GM23248 (cell line): ENCODE measurements at places on chromosomes 13 and 19. TPM values are rescaled to one million over a fixed set of nuclear protein-coding genes. Genes with fewer than 3 reads are reported as not detected.

DNA sequence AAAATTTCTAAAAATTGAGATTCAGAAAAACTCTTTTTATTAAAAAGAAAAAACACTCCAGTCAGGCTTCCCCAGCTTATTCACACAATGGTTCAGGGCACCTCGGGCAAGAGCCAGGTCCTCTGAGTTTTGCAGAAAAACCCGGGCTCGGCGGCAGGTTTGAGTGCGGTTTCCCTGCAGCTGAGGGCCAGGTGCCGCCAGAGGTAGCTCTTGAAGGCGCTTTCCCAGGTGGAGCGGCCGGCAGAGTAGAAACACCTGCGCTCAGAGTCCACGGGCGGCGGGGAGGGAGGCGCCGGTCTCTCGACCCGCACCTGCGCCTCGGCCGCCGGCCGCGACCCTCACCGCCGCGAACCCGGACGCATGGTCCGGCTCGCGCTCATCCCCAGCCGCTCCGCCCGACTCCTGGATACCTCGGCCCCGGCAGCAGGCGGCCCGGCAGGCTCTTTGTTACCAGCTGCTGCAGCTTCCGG is 444 bp downstream of the PROSER1 start:
- DNase-seq = peak; percentile 57

GRCh38 chr13:91574766-91575165 is 176.3 kb downstream of the GPC5 start:
- DNase-seq = peak; percentile 1

DNA sequence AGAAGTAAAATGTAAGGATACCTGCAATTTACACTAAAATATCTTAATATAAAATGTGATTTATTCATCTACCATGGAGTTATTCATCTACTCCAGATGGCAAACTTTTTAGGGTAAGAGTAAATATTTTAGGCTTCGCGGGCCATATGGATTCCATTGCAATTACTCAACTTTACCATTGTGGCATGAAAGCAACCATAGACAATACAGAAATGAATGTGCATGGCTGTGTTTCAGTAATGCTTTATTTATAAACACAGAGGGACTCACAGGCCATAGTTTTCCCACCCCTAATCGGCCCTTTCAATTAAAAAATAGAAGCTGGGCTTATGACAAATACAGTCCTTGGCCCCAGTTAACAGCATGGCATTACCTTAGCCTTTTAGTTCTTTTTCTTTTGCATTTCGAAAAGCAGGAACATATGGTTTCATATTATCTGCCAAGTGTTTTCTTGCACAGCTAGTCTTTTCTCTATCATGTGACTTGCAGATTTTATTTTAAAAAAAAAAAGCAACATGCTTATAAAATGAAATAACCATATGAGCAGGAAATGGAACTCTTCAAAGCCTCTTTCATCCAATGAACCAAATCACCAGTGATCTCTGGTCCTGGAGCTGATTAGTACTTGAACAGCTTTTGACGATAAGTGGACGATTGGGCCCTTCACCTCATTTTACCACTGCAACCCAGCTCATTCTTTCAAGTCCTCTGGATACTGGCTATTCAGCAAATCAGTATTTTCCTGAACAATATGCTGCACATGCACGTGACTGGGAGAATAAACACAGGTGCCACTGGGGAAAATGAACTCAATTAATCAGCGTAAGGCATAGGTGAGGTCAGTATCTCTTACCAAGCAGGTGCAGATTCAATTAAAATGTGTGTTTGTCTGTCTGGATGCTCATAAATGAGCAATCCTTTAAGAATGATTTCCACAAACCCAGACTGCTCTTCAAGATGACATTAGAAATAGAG is 63.9 kb downstream of the LHFPL6 start:
- peak; percentile 36 for DNase-seq

GRCh38 chr19:13597640-13598039 is 91.4 kb upstream of the CACNA1A start:
- DNase-seq = peak; percentile 85

- peak; percentile 62 for DNase-seq
These were observed 40.8 kb downstream of the SERPINE3 start for GRCh38 chr13:51380269-51380668.

- DNase-seq = no peak
These were observed 10.2 kb upstream of the FUT2 start for GRCh38 chr19:48685583-48685982.

DNA sequence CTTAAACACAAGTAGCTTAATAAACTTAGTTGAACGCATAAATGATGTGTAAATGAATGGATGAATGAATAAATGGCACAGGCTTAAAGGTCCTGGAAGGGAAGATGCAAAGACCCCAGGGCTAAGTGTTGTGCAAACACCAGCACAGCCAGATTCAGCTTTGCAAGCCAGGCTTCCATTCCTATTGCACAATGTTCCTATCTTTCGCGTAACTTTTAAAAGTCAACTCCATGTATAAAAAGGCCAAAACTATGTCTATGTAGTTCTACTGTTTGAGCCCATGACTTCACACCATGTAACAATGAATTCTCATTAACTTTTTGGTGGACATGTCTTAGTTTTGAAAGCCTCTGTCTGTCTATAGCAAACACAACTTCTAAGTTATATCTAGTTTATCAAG is 226.0 kb downstream of the NALCN start:
- no peak for DNase-seq

DNA sequence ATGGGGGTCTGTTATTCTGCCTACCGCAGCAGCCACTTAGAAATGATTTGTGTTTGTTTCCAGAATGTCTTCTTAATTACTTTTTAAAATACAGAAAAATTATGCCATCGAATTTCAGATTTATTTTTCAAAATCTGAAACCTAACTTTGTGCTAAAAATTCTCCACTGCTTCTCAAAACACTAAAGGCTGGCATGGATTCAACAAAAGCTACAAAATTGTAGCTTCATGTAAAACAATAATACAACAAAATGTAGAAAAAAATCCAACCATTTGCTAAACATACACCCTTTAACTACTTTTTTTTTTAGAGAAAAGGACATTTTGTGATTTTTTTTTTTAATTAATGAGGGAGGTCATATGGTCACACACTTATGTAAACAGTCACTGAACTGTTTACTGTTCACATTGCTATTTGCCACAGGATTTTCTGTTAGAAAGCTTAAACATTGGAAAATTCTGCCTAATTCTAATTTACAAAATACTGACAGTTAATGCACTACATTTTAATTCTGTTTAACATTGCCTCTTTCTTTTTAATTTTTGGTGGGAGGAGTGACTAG is 606.6 kb downstream of the DCT start:
- no peak for DNase-seq

- peak; percentile 73 for DNase-seq
These were observed 24.2 kb downstream of the RANBP3 start for GRCh38 chr19:5953680-5954213.

GRCh38 chr19:8210421-8211101 is 1.4 kb downstream of the CERS4 start:
- DNase-seq = no peak

GRCh38 chr13:89486065-89486464 is 1814.9 kb downstream of the SLITRK5 start:
- no peak for DNase-seq

DNA sequence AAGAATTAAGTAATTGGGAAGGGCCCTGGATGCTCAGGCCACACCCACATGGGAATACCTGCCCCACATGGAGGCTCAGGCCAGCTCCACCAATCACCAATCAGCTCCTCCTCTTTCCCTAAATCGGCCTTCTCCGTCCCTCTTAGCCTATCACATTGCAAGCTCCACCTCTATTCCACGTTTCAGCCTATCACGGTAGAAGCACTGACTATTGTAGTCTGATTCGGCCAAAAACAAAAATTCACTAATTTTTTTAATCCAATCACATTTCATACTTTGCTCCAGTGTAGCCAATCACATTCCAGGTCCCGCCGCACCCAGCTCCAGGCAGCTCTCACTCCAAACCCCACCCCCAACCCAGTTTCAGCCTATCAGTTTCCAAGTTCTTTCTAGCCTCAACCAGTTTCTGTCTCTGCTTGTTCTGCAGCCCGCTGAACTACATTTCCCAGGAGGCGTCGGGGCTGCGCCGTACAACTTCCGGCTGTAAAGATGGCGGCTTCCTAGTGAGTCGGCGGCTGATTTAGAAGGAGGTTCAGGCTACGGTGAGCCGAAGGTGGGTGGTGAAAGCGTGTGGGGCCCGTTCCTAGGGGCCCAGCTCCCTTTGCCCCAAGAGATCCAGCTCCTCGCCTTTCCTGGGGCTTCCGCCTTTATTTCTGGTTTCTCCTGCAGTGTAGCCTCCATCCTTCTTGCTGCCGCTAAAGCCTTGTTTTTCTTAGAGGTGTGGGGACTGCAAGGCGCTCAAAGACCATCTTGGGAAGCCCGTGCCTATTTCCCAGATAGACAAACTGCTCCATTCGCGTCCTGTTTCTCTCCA is at the start of gene BABAM1:
Gene BABAM1 (plus strand): TSS at position 469 of the 814 bp plus-strand sequence. CDS start 1,364 bp downstream, outside the sequence.
- DNase-seq = peak; percentile 98

GRCh38 chr13:109699628-109700071 is 86.7 kb downstream of the IRS2 start:
- DNase-seq = peak; percentile 3

GRCh38 chr19:2345794-2346663 is 14.0 kb upstream of the TMPRSS9 start:
- DNase-seq = peak; percentile 24

DNA sequence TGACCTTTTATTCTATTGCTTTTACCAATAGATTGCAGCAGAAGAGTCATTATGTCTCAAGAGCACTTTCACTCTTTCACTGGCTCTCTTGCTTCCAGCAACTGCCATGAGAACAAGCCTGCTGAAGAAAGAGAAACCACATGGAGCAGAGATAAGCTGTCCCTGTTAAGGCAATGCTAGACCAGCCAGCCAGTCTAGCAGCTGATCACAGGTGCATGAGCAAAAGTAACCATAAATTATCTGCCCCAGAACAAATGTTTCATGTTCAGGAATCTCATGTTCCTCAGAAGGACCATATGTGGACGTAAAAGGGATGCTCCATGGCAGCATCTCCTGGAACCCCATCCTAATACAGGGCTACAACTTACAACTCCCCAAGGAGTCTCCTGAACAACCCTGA is 20.4 kb upstream of the DCLK1 start:
- no peak for DNase-seq

GRCh38 chr13:39787086-39787487 is 131.6 kb downstream of the COG6 start:
- peak; percentile 9 for DNase-seq

GRCh38 chr13:73169971-73170370 is 111.2 kb downstream of the KLF5 start:
- DNase-seq = no peak

GRCh38 chr13:27036236-27036981 is 135.2 kb downstream of the USP12 start:
- DNase-seq = peak; percentile 30

GRCh38 chr19:33064792-33065550 is at the start of gene RHPN2:
Gene RHPN2, minus strand, starts transcription at chr19:33064888. Its CDS starts 36 bp downstream, at chr19:33064852.
- peak; percentile 81 for DNase-seq

DNA sequence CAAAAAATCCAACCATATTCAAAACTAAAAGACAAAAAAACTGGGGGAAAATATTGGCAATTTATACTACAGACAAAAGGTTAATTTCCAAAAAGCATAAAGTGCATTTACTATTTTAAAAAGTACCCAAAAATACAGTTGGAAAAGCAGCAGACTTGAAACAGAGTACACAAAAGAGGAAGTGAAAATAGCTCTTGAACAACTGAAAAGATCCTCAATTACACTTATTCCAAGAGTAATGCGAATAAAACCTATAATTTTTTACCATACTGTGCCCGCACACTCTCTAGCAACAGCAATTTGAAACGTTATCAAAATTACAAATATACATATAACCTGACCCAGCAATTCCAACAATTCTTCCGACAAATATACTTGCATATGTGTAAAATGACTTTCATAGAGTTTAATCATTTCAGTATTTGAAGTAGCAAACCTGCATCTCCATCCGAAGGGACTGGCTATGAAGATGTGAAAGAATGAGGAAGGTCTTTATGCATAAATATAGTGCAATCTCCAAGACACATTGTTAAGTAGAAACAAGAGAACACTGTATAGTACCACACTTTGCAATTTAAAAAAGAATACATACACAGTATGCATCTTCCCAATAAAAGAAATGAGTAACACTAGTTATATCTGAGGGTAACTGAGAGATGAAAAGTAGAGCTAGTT is 25.4 kb downstream of the ALG5 start:
- no peak for DNase-seq

DNA sequence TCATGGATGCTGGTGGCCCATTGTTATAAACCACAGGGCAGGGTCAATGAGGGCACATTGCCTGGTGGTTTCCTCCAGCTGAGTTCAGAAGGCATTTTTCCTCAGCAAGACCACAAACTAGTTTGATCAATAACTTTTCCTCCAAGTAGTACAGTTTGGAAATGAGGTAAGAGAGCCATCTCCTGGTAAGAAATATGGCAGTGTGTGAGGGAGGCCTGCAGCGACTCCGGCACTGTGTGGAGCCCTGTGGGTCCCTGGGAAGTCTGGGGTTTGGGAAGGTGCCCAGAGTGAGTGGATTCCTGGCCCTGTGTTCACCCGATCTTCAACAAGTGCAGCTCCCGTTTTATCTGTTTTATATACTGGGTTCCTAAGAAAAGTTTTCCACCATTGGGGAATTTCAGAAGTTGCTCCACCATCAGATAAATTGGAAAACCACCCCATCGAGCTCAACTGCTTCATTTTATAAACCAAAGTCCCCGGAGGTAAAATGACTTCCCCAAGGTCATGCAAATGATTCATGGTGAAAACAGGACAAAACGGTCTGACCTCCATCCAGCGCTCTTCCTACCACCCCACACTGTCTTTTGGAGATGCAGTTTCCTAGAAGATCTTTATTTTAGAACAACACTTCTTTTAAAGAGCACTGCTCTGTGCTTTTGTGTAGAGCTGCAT is 148.4 kb downstream of the KATNAL1 start:
- peak; percentile 83 for DNase-seq

GRCh38 chr13:34351134-34351533 is 533.2 kb downstream of the RFC3 start:
- no peak for DNase-seq

GRCh38 chr13:98108341-98108740 is 34.6 kb upstream of the FARP1 start:
- peak; percentile 35 for DNase-seq

The BCKDHA gene
- total RNA-seq = 26.8 and 51.0 TPM in 2 replicates

The SF3A2 gene
- total RNA-seq = 20.9 and 26.7 TPM in 2 replicates

The IGFL4 gene
- not detected in 2 replicates for total RNA-seq

The RELB gene
- total RNA-seq = 9.7 and 12.5 TPM in 2 replicates

The PEG3 gene
- total RNA-seq = 0.65 and 1.5 TPM in 2 replicates

The ZNF570 gene
- total RNA-seq = 5.3 and 6.7 TPM in 2 replicates

The FFAR2 gene
- total RNA-seq = not detected in 2 replicates

The ZSCAN4 gene
- total RNA-seq = not detected in 2 replicates

The SLC15A1 gene
- not detected in 2 replicates for total RNA-seq

The FUT1 gene
- total RNA-seq = not detected in 2 replicates

The SPC24 gene
- 9.5 and 19.8 TPM in 2 replicates for total RNA-seq
